NCI-H2081 (cell line): ENCODE measurements at places on chromosomes 1 and 21.

DNA sequence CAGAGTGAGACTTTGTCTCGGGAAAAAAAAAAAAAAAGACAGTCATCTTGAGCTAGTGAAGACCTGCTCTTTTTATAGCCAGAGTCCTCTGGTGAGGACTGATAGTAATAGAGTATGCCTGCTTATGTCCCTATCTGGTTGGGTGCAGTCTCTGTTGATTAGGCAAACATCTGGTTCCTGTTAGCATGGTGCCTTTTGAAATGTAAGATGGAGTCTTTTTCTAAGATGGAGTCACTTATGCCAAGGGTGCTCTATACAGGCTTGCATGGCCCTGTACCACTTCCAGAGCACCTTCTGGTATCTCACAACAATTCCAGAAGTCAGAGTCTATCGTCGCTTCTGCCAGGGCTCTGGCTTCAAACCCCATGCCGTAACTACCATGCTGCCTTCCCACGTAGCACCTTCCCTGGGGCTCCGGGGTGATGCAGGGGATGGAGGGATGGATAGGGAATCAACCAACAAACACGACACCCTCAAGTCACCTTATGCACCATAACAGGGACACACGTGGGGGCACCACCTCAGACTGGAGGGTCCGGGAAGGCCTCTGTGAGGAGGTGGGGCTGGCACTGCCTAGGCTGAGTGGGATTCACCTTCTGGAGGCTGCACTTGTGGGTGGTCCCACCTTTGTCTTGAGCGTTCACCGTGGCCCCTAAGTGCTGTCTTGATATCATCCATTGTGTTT, 11.6 kb upstream of the PADI6 start:
- DNase-seq: no peak

DNA sequence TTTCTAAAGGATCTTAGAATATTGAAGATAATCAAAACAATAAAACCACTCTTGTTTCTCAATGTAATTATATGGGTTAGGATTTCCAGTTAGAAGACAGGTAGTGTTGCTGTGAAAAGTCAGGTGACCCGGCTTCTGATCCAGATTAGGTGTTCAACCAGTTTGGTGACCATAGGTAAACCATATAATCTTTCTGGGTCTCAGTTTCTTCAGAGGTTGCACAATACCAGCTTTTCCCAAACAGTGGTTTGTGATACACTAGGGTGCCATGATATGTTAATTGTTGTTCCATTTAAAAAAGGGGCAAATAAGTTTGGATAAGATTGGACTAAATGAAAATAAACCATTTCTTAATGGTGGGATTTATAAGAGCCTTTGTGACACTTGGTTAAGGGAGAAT, 64.5 kb upstream of the DMRTA2 start:
- no peak for DNase-seq

DNA sequence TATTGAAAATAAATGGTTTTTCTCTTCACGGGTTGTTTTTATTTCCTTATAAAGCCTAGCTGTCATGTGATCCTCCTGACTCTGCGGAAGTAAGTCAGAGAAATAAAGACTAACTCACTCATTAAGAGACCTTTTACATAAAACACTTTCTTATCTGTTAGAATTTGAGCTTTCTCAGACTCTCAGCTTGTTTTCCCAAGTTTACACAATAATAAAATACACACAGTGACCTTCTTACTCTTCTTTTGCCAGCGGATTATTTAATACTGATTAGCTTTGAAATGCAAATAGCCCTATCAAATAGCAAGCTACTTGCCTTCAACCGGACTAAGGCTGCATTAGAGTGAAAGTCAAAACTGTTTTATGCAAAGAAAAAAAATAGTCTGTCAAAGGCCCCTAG, 45.5 kb upstream of the CXADR start:
- DNase-seq: no peak

- no peak for DNase-seq
These were observed 1.3 kb downstream of the AMIGO1 start for GRCh38 chr1:109508001-109508872.

DNA sequence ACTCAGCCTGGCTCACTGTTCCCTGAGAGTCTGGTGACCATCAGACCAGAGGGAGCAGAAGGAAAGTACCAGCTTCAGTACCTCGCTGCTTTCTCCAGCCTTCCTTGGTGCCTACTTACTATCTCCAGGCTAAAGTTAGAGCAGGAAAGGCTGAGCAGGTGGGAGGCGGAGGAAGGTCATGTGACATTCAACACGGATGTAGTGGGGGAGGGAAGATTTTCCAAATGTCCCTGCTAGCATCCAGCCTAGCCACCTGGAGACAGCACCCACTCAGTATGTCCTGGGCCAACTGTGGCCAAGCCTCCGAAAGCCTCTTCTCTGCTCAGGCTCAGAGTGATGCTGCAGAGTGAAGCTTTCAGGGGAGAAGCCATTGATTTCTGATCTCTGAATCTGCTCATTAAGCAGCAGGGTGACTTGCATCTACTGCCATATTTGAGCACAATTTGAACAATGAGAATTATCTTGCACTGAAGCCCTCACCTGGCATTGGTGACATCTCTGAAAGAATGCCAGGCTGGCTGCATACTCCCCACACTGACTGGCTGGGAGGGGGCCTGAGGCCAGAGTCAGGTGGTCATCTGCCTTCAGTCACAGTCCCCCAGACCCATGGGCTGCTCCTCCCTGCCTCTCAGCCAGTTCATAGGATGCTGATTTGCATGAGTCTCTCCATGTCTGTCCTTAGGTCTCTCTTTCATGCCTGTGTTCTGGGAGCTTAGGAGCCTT, 86.2 kb downstream of the KCND3 start:
- DNase-seq: no peak

GRCh38 chr21:42298237-42298636, 17.0 kb downstream of the TFF3 start:
- no peak for DNase-seq

GRCh38 chr1:234495231-234495990, 16.4 kb upstream of the TARBP1 start:
- DNase-seq: no peak

DNA sequence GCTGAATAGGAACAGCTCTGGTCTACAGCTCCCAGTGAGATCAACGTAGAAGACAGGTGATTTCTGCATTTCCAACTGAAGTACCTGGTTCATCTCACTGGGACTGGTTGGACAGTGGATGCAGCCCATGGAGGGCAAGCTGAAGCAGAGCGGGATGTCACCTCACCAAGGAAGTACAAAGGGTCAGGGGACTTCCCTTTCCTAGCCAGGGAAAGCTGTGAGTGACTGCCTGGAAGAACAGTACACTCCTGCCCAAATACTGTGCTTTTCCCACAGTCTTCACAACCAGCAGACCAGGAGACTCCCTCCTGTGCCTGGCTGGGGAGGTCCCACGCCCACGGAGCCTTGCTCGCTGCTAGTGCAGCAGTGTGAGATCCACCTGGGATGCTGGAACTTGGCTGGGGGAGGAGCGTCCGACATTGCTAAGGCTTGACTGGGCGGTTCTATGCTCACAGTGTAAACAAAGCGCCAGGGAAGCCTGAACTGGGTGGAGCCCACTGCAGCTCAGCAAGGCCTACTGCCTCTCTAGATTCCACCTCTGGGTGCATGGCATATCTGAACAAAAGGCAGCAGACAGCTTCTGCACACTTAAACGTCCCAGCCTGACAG, 14.7 kb downstream of the CR1L start:
- no peak for DNase-seq

- no peak for DNase-seq
These were observed 66.1 kb downstream of the TMEM53 start for GRCh38 chr1:44608141-44608540.
